Stimulated activated CD4-positive, alpha-beta T cell treated with anti-CD3 and anti-CD28 coated beads, Interleukin-4, amount 100 ng/mL, for 4 hours (primary cell): ENCODE measurements at places on chromosomes 5 and 9.

GRCh38 chr9:107730666-107731065 is 241.1 kb upstream of the KLF4 start:
- DNase-seq = no peak

- DNase-seq = no peak
Measured at GRCh38 chr9:131910572-131910971, 169.1 kb downstream of the MED27 start.

GRCh38 chr5:107359033-107359915 is 311.5 kb downstream of the EFNA5 start:
- DNase-seq = no peak

GRCh38 chr5:135739383-135739981 is 95.0 kb upstream of the SLC25A48 start:
- no peak for DNase-seq

DNA sequence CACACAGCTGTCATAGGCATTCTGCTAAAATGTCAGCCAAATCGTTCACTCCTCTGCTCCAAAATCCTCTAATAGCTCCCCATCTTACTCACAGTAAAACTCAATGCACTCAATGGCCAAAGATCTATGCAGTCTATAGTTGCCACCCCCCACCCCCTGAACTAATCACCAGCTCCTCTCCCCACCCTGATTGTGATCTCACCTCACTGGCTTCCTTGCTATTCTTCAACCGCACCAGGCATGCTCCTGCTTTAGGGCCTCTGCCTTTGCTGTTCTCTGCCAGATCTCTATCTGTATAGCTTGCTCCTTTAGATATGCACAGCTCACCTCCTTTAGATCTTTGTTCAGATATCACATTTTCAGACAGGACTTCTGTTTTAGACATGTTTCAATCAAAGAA is 33.2 kb upstream of the SNX2 start:
- DNase-seq = no peak

GRCh38 chr5:92394936-92395335 is 1011.8 kb upstream of the ARRDC3 start:
- DNase-seq = no peak

DNA sequence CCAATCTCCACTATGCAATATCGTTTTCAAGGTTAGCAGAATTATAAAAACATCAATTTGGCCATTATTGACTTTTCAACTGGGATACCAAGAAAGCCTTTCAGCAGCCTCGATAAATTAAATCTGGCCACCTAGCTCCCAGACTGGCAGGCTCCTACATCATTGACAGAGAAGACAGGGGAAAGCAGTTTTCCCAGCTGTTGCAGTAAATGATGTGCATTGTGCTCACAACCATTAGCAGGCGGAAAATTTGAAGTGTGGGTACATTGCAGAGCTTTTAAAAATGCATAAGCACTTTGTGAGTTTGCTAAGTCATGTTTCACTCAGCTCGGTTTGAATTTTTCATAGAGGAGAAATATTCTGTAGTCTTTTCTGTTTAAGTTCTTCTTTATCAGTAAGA is 297.9 kb downstream of the KCTD16 start:
- DNase-seq = no peak

GRCh38 chr9:133505901-133506652 is 18.7 kb downstream of the MYMK start:
- no peak for DNase-seq

DNA sequence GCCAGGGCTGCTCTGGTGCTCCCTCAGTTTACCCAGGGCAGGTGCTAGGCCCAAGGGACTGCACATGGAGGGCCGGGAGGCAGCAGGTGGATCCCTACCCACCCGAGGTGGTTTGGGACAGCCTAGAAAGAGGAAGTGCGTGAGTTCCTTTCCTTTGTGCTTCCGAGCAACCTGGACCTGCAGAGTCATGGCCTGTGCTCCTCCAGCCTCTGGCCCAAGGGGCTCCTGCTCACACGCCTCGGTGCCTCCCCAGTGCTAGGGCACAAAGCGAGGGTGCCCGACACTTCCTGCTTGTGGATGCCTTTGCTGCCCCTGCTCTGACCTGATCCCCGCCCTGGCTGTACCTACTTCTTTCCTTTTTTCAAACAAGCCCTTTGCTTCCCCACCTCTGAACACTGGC is 79.3 kb downstream of the RXRA start:
- DNase-seq = no peak

- no peak for DNase-seq
Measured at GRCh38 chr9:91567642-91568274, 144.1 kb upstream of the NFIL3 start.

DNA sequence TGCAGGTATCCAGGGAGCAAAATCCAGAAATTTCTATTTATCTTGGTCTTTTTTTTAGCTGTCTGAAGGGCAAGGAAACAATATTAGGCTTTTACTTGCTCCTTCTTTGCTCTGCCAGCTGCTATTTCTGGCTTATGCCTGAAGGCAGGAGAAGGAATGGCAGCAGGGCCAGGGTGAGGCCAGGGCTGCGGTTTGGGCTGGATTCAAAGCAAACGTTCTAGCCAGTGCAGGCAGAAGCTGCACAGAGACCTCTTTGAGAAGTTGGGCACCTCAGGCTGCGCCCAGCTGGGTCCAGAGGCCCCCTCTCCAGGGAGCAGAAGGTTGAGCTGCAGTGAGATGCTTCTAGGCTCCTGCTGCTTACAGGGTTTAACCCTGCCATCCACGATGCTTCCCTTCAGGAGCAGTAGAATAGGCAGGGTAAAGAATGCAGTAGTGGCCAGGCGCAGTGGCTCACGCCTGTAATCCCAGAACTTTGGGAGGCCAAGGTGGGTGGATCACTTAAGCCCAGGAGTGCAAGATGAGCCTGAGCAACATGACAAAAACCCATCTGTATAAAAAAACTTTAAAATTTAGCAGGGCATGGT is 201.2 kb downstream of the ADCY2 start:
- DNase-seq = no peak
